Activated naive CD4-positive, alpha-beta T cell treated with anti-CD3 and anti-CD28 coated beads, Interleukin-2, amount 50 U/mL, for 16 hours (primary cell): ENCODE measurements at places on chromosomes 1 and 21.

- DNase-seq: no peak
Measured at GRCh38 chr1:192284927-192285326, 31.9 kb upstream of the RGS21 start.

GRCh38 chr1:41811051-41811795 is 107.5 kb downstream of the HIVEP3 start:
- DNase-seq: peak; percentile 55

- no peak for DNase-seq
Measured at GRCh38 chr1:206011057-206011456, 7.9 kb upstream of the RAB7B start.

GRCh38 chr21:36917471-36918158 is 48.9 kb downstream of the HLCS start:
- DNase-seq: no peak

DNA sequence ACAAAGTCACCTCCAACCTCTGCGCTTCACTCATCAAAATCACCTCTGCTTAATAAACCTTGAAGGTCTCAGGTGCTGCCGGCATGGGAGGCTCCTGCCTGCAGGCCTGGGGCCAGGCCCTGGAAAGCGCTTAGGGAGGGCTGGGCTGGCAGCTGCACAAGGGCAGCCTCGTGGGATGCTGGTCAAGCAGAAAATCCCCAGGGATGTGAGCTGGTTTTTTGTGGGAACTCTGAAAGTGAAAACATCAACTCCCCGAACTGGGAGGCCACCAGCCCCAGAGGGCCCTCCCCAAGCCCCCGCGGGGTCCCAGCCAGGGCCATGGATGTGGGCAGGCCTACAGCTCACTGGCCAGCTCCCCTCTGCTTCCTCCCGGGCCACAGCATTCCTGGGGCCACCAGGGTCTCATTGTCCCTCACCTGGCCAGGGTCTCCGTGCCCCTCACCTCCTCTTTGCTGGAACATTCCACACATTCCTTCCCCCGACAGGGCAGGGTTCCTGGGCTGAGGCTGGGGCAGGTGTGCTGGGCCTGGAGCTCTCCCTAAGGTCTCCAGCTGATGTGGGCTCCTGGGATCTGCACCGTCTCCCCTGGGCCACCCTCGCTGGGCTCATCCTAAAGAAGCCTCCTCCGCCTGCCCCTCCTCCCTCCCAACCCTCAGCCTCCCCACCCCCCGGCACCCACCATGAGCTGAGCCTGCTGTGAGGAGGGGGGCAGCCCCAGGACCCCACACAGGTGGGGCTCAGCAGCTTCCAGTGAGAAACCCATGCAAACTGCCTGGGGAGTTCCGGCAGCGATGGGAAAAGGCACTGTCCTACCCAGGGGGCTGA is 36.0 kb upstream of the POFUT2 start:
- DNase-seq: peak; percentile 6

GRCh38 chr1:205373022-205373797 is 16.5 kb upstream of the KLHDC8A start:
- no peak for DNase-seq

GRCh38 chr1:180415985-180416633 is 86.3 kb downstream of the ACBD6 start:
- DNase-seq: no peak

GRCh38 chr21:21682172-21682571 is 684.0 kb downstream of the NCAM2 start:
- no peak for DNase-seq

GRCh38 chr21:27346041-27346448 is 379.2 kb upstream of the ADAMTS5 start:
- DNase-seq: no peak

DNA sequence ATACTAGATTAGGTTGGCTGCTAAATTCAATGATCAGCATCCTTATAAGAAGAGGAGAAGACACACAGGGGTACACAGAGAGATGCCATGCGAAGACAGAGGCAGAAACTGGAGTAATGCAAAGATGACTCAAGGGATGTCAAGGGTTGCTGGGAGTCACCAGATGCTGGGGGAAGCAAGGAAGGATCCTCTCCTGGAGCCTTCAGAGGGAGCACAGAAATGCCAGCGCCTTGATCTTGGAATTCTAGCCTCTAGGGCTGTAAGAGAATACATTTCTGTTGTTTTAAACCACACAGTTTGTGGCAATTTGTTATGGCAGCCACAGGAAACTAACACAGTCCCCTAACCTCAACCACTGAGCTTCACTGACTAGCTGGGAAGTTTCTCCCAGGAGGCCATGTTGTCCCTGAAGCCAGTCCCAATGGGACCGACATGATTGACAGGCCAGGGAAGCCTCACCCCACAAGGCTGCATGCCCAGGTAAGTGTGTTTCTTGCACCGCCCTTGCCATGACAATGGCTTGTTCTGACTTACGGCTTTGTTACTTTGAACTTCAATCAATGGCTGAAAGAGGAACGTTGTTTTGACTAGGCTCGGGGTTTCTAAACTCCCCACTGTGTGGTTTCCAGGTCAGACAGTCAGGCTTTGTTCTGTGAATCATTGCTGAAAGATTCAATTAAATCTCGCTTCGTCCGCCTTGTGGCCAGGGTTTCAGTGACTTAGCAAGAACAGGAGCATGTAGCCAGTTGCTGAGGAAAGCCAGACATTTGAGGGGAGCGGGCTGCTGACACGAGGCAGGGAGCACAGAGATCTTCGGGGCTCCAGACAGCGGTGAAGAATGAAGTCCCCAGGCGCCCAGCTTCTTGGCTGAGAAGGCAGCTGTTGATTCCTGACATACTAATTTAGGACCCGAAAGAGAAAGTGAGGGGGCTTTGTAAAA is 62.3 kb downstream of the RUNX1 start:
- DNase-seq: peak; percentile 73

- DNase-seq: no peak
Measured at GRCh38 chr1:57118948-57119603, 153.3 kb upstream of the C8B start.

- DNase-seq: peak; percentile 16
Measured at GRCh38 chr1:197614916-197615692, 160.2 kb downstream of the DENND1B start.

DNA sequence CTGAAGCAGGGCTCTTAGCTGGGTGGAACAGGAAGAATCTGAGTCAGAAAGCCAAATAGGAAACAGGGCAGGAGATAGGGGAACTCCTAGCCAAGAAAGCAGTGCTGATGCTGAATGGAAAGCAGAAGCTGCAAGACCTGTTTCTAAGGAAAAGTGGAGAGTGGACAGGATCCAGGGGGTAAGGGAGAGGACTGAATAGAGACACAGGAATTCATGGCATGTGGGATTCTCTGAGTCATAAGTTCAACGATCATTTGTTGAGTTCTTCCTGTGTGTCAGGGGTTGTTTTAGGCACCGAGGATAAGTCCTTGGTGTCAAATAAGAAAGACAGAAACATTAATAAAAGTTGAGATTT is 153.8 kb upstream of the FGGY start:
- DNase-seq: no peak
